ENCODE measurements at places on chromosomes 4 and X. TPM values are rescaled to one million over a fixed set of nuclear protein-coding genes. Genes with fewer than 3 reads are reported as not detected.
A peak's percentile ranks its signal among the peaks of the same experiment; 100 is the strongest.

DNA sequence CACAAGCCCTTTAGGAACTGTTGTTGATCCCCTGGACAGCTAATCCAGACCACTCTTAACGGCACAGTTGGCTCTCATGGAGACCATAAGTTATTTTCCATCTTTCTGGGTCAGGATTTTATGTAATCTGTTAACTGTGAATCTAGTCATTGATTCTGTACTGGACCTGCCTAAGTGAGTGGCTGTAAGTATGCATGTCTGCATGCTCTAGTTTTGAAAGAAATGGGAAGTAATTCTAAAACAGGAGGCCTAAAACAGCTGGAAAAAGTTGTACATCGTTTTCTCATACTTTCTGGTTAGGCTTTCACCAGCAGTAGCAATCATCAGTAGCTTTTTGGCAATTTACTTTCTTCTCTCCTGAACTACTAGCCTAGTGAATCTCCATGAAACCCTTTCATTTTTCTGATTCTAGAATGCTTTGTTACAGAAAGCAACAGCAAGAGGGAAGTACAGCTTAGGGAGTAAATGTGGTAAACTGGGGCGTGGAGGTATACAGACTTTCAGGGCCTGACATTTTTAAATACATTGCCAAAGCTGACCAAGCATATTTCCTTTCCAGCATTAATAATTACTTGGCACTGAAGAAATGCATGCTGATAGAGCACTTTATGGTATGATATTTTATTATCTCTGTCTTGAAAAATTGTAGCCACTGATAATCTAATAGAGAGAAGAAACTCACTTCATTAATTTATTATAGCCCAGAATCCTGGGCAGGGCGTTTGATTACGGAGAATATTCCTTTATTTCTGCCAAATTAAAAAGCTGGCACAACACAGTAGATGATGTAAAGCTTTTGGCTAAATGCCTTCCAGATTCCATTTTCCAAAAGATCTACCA is 202.7 kb downstream of the BANK1 start:
- DNase-seq = no peak

DNA sequence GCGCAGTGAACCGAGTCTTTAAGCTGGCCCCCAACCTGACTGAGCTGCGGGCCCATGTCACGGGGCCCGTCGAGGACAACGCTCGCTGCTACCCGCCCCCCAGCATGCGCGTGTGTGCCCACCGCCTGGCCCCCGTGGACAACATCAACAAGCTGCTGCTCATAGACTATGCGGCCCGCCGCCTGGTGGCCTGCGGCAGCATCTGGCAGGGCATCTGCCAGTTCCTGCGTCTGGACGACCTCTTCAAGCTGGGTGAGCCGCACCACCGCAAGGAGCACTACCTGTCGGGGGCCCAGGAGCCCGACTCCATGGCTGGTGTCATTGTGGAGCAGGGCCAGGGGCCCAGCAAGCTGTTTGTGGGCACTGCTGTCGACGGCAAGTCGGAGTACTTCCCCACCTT is 2.2 kb downstream of the PLXNA3 start:
- no peak for DNase-seq

- no peak for DNase-seq
Measured at GRCh38 chr4:70613306-70614183, 15.0 kb upstream of the ENAM start.

GRCh38 chrX:14032406-14032805 is 2.7 kb upstream of the GEMIN8 start:
- DNase-seq = peak; percentile 56

GAGE12E gene
- not detected for total RNA-seq

- no peak for DNase-seq
Measured at GRCh38 chr4:6231663-6232165, 31.4 kb upstream of the JAKMIP1 start.

CBLL2 gene
- total RNA-seq = not detected

GPRIN3 gene
- total RNA-seq = 19.9 TPM

USP17L18 gene
- total RNA-seq = not detected

DNA sequence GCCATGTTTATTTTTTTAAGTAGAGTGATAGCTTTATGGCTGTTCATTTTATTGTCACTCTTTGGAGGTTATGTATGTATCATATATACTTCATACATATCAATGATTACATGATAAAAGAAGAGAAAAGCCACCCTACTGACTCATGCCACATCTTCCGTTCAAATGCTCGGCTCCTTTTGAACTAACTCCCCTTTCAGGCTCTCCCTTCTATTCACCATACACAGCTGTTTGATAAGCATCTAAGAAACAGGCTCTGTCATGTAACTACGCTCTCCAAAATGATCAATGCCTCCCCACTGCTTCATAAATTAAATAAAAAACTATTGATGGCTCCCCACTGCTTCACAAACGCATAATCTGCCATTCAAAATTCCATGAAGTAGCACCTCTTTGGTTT is 89.4 kb downstream of the SEL1L3 start:
- DNase-seq = no peak

DNA sequence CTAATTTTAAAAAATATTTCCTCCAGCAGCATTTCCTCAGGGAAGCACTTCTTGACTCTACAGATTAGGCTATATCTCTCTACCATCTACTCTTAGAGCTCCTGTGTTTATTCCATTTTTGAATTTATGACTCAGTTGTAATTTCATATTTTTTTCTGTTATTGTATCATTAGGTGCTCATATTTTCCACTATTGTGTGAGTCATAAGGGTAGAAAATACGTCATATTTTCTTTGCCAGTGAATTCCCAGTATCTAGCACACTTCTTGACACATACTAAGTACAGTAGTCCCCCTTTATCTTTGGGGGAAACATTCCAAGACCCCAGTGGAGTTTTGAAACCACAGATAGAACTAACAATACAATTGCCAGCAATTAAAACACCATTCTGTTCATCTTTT is 431.2 kb downstream of the GASK1B start:
- DNase-seq = no peak

GRCh38 chr4:147725673-147726072 is 6.2 kb upstream of the ARHGAP10 start:
- DNase-seq = no peak

- DNase-seq = no peak
Measured at GRCh38 chr4:115923152-115923551, 809.7 kb upstream of the NDST4 start.

DNA sequence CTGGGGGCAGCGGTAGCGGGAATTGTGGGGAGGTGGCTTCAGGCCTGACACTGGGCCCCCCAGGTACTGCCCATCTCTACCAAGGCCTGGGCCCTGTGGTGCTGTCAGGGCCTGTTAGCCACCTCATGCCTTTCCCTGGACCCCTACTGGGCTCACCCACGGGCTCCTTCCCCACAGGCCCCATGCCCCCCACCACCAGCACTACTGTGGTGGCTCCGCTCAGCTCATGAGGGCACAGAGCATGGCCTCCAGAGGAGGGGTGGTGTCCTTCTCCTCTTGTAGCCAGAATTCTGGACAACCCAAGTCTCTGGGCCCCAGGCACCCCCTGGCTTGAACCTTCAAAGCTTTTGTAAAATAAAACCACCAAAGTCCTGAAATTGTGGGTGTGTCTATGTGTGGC is 7.5 kb downstream of the GATA1 start:
- no peak for DNase-seq

DNA sequence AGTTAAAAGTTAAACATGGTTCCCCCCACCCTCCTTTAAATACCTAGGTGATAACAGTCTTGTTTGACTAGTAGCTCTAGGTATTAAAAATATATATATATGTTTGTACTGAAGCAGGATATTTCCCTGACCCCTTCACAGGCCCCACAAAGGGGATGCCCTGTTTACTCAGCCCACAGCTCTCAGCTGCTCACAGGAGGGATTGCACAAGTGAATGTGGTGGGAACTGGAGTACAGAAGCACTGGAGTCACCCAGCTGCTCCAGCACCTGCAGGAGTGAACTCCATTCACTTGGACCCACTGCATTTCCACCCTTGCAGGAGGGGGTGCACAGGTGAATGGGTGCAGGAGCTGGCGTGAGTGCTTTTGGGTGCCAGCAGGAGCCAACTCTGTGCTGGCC is 99.3 kb upstream of the TLR3 start:
- DNase-seq = no peak

DNA sequence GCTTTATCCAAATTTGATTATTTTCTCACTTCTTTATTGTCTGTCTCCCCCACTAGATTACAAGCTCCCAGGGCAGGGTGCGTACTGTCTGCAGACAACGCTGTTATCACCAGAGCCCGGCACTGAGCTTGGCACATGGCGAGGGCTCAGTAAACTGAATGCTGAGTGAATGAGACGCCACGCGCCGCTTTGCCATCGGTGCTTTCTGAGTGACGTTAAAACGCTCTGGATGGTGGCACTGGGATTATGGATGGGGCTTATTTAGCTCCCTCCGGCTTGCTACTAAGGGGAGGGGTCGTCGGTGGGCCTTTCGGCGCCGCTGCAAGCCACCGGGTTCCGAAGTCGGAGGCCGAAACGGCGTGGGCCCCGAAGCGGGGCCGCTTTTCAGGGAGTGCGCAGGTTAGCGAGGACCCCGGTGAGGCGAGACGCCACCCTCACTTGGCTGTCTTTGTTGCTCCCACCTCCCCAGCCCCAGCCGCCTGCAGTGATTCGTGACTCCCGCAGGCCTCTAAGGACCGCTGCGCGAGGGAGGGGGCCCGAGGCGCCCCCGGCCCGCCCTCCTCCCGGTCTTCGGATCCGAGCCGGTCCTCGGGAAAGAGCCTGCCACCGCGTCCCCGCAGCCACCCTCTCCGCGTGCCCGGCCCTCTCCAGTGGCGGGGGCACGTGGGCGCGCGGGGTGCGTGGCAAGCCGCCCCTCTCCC is 569 bp upstream of the FHL1 start:
- peak; percentile 4 for DNase-seq

TKTL2 gene
- not detected for total RNA-seq

TMPRSS11A gene
- not detected for total RNA-seq

MND1 gene
- 29.8 TPM for total RNA-seq

DNA sequence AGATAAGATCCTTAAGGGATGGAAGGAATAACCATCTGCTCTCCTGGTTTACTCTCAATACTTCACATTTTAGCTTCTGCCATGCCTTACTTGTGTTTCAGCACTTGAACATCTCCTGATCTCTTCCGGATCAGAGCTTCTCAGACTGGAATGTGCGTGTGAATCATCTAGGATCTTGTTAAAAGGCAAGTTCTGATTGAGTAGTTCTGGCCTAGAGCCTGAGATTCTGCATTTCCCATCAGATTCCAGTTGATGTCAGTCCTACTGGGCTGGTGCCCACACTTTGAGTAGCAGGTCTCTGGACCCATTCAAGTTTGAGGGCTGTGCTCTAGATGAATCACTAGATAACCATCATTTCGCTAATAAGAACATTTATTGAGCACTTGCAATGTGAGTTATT is 20.0 kb downstream of the NDP start:
- DNase-seq = no peak

DNA sequence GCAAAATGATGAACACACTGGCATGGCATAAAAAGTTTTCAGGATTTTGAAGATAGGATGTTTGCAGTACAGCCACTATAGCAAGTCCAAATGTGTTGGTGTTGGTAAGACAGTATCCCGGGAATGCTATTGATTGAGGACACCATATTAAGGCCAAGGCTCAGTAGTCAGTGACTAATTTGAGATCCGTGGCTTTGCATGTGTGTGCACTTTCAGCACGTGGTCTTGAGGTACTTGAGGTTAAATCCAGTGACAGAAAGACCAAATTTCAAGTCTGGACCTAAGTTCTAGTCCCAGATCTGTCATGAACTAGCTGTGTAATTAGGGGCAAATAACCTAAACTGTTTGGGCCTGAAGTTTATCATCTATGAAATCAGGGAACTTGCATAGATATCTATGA is 76.5 kb upstream of the ETNPPL start:
- DNase-seq = no peak

KDM6A gene
- total RNA-seq = 36.4 TPM

GRCh38 chr4:42817913-42818312 is 74.6 kb upstream of the GRXCR1 start:
- no peak for DNase-seq

- DNase-seq = no peak
Measured at GRCh38 chr4:8756816-8757215, 114.8 kb downstream of the HMX1 start.

GRCh38 chr4:39718366-39719323 is 20.7 kb downstream of the UBE2K start:
- peak; percentile 17 for DNase-seq

GRCh38 chrX:17860811-17861488 is at the start of gene RAI2:
RAI2 (minus strand) TSS chrX:17861298; CDS start chrX:17802010, 59,288 bp downstream.
- peak; percentile 15 for DNase-seq

DNA sequence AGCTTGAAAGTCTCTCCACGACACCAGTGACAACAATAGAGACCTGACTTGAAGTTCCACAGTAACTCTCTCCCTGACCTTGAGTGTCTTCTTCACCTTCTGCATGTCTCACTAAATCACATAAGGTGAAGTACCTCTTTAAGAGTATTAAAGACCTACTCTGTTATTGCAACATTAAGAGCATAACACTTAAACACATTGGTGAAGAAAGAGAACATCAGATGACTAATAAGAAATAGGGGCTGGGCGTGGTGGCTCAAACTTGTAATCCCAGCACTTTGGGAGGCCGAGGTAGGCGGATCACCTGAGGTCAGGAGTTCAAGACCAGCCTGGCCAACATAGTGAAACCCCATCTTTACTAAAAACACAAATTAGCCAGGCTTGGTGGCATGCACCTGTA is 33.9 kb upstream of the MAPK10 start:
- no peak for DNase-seq

DNA sequence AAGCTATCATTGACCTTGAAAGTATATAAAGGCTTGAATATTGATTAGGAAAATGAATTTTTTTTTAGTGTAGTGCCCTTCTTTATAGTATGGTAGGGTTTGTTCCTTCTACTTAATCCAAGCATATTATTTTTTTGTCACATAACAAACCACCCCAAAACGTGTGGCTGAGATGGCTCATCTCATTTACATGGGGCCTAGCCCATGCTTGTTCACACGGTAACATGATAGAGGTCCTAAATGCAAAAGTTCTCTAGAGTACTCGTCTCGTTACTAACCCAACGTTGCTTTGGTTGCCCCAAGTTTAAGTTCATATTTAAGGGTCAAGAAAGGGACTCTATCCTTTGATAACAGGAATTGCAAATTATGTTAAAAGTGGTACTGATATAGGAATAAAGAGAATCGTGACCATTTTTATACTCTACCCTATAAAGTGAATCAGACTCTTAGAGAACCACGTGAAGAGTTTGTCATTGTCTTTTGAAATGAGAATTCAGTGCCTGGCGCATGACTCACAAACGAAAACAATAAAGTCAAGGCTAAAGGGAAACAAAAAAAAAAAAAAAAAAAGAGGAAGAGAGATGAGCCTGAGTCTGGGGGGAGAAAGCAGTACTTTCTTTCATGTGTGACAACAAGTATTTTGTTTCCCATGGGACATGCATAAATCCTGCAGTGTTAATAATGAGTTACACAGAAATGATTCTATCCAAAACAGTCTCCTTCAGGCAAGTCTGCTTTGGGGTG is 402.8 kb upstream of the NWD2 start:
- DNase-seq = no peak

TBX22 gene
- total RNA-seq = not detected

- DNase-seq = no peak
Measured at GRCh38 chr4:74402692-74403456, 37.9 kb downstream of the EREG start.

Data from activated T-cell treated with anti-CD3 and anti-CD28 coated beads, Interleukin-2, amount 50 U/mL, for 72 hours (primary cell).